ENCODE measurements at places on chromosomes 16 and 17.

GRCh38 chr16:10312008-10312407, 73.9 kb upstream of the ATF7IP2 start:
- no peak for DNase-seq

- DNase-seq = no peak
Measured at GRCh38 chr17:49698005-49698404, 9.8 kb downstream of the SLC35B1 start.

- no peak for DNase-seq
Measured at GRCh38 chr16:27929818-27930217, 133.7 kb downstream of the GSG1L start.

GRCh38 chr16:4002121-4002520, 114.1 kb downstream of the ADCY9 start:
- DNase-seq = no peak

GRCh38 chr16:73886426-73886825, 410.2 kb upstream of the PSMD7 start:
- no peak for DNase-seq

DNA sequence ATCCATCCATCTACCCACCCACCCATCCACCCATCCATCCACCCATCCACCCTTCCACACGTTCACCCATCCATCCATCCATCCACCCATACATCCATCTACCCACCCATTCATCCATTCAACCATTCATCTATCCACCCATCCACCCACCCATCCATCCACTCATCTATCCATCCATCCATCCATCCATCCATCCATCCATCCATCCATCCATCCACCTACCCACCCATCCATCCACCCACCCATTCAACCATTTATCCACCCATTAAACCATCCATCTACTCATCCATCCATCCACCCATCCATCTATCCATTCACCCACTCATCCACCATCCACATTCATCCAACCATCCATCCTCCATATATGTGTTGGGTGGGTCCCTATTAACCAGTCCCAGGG, 26.2 kb upstream of the RPTOR start:
- DNase-seq = no peak

Data from NCI-H1092 treated with DMSO at 0.1 percent for 48 hours (cell line).